RWPE2 (cell line): ENCODE measurements at places on chromosomes 5 and 9.

GRCh38 chr9:91424403-91425176 is 958 bp upstream of the NFIL3 start:
- H3K27me3 ChIP-seq = no peaks in the 10 kb centered on the region
- H3K36me3 ChIP-seq = no peaks in the 10 kb centered on the region
- H3K4me1 ChIP-seq = peaks cover 10% of the 10 kb centered on the region
- DNase-seq = peak; percentile 77
- H3K27ac ChIP-seq = peak overlapping the region; percentile 83
- H3K4me3 ChIP-seq = peak overlapping the region; percentile 57

GRCh38 chr5:82295144-82295543 is 17.0 kb upstream of the RPS23 start:
- H3K4me1 ChIP-seq = no peaks in the 10 kb centered on the region
- DNase-seq = no peak
- H3K27me3 ChIP-seq = no peaks in the 10 kb centered on the region
- H3K4me3 ChIP-seq = no peak overlapping the region
- no peak overlapping the region for H3K27ac ChIP-seq

DNA sequence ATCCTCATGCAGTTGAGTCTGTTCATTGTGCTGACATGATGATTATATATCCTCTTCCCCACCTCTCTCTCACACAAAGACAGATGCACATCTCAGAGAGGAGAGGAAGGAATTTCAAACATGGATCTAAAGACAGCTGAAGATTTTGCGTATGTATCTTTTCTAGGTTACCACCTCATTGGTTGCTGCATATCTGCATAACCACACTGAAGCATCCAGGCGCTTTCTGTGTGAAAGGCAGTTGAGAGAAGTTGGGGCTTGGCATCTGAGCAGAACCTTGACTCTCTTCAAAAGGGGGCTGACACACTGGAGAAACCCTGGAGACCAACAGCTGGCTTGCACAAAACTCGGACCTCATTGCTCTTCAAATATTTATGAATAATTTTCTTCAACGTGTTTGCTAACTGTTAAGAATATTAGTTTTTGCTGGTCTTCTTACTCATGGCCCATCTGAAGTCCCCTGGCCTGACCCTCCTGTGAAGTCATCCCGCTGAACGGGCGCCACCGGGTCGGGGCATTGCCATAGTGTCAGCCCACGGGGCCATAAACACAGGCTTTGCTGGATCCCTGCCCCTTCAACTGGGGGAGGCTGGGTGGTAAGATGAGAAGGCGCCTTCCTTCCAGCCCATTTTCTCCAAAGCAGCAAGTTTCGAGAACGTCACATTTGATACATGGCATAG is 593.2 kb upstream of the CLINT1 start:
- H3K27me3 ChIP-seq = no peaks in the 10 kb centered on the region
- no peaks in the 10 kb centered on the region for H3K36me3 ChIP-seq
- no peak overlapping the region for H3K27ac ChIP-seq
- H3K4me1 ChIP-seq = peaks cover 10% of the 10 kb centered on the region
- no peak overlapping the region for H3K4me3 ChIP-seq
- no peak for DNase-seq

GRCh38 chr9:81213456-81213855 is 475.9 kb downstream of the TLE1 start:
- H3K36me3 ChIP-seq = no peaks in the 10 kb centered on the region
- no peak overlapping the region for H3K4me3 ChIP-seq
- no peaks in the 10 kb centered on the region for H3K4me1 ChIP-seq
- H3K27ac ChIP-seq = no peak overlapping the region
- DNase-seq = no peak

DNA sequence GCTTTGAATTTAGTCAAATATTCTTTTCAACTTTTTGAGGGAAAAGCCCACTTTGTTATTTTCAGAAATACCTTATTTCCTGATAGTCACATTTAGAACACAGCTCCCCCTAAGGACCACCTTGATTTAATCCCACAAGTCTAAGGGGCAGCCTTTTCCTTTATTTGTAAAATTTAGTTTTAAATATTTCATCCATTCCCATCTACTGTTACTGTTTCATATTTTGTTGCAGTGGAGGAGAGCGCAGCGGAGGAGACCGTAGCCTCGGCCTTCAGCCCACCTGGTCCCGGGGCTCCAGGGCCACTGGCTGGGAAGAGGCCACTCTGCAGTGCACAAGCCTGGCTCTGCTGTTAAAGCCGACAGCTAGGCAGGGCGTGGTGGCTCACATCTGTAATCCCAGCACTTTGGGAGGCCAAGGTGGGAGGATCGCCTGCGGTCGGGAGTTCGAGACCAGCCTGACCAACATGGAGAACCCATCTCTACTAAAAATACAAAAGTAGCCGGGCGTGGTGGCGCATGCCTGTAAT is 19.6 kb downstream of the LPCAT1 start:
- H3K4me1 ChIP-seq = no peaks in the 10 kb centered on the region
- no peak overlapping the region for H3K4me3 ChIP-seq
- peaks cover 44% of the 10 kb centered on the region for H3K36me3 ChIP-seq
- no peak overlapping the region for H3K27ac ChIP-seq
- no peaks in the 10 kb centered on the region for H3K27me3 ChIP-seq

- H3K36me3 ChIP-seq = no peaks in the 10 kb centered on the region
- peaks cover 66% of the 10 kb centered on the region for H3K27me3 ChIP-seq
- H3K4me1 ChIP-seq = no peaks in the 10 kb centered on the region
- H3K4me3 ChIP-seq = no peak overlapping the region
- no peak for DNase-seq
- no peak overlapping the region for H3K27ac ChIP-seq
Observed at GRCh38 chr9:133532937-133533668, 1.4 kb upstream of the ADAMTSL2 start.
